GM12892 (cell line): ENCODE measurements at places on chromosomes 13 and 19.

DNA sequence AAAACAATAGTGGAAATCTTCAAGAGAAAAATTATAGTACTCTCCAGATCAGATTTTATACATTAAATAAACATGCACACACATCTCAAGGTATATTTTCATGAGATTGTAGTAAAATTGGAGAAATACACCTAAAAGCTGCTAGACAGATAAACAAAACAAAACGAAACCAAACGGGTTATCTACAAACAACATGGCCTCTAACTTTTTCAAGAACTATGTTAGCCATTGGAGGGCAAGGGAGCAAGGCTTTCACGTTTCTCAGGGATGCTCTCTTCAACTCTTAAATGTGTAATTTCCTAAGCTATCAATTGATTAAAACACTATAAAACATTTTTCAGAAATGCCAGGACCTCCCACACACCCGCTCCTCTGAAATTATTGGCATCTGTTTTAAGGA is 1262.4 kb upstream of the PCDH20 start:
- no peak for DNase-seq

- no peak for DNase-seq
Observed at GRCh38 chr19:17339088-17339741, 1.9 kb downstream of the GTPBP3 start.

DNA sequence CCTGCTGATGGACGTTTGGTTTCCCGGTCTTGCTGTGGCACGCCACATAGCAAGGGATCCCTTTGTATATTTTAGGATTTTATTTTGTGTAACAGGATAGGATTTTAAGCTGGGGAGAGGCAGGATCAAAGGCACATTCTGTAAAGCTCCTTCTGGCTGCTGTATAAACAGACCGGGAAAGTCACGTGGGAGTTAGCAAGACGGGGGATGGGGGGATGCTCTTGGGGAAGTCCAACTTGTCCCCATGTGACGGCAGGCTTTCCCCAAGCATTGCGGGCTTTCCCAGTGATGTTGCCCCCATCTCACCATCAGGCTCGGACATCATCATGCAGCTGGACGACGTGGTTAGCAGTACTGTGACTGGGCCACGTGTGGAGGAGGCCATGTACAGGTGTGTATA is 5.8 kb downstream of the QTRT1 start:
- DNase-seq = no peak

DNA sequence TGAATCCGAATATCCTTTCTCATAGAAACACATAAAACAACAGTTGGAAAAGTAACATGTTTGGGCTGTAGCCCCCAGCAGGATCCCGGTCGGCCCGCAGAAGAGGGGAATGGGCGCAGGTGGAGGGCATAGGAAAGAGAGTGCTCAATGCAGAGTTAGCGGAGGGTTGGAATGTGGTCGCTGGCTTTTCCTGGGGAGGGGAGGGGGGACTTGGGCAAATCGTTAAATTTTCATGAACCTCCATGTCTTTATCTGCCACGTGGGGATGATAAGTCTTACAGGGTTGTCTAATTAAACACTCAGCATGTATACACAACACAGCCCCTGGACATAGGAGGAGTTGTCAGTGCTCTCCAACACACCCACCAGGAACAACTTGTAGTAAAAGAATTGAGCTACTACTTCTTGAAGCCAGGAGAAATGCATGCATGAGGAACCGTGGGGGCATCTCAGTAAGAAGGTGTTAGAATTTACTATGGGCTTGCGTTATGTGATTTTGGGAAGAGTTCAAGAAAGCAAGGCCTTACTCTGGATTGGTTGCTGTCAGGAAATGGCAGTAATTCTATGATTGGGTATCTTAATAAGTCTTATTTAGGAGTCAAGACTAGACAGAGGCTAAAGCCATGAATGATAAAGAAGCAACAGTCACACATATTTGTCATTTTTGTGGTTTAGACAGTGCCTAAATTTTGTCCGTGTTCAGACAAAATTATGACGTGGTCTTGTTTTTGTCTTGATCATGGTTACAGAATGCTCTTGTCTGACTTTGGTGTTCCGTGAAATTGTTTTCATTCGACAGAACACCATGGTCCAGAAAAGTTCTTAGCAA is 671 bp upstream of the SLC46A3 start:
- no peak for DNase-seq

DNA sequence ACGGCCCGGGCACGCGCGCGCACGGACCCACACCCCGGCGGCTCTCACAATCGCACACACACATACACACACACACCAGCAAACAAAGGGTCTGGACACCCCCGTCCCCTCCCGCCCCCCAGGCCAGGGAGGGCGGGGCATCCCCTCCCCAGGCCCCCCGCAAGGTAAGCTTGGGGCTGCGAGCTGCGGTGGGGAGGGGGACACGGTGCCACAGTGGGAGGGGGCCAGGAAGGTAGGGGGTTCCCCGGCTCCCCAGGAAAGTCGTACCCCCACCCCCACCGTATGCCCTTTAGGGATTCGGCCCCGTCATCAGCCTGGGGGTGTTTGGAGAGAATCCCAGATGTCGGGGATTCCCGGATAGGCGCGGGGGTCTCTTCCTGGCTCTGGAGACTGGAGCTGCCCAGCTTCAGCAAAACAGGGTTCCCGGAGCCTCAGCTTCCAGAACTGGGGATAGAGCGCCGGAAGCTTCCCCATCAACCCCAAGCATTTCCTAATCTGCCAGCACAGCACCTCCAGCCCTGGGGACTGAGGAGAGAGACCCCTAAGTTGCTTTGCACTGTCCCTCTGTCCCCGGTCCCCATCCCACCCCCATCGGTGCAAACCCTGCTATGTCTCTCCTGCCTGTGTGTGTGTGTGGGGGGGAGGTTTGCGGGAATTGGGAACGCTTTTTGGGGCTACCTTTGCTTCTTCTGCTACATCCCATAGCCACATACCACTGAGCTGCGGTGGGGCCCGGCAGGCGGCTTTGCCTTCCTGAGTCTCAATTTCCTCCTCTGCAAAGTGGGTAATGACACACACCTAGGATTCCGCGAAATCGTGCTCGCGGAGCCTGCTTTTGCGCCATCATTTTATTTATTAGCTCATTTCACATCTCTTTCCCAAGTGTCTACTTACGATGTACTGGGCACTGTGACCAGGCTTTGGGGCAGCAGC is 1.8 kb upstream of the CDC37 start:
- DNase-seq = no peak

GRCh38 chr19:7545904-7546303 is 10.4 kb downstream of the PNPLA6 start:
- no peak for DNase-seq

GRCh38 chr19:43936188-43936587 is 1.1 kb upstream of the ZNF45 start:
- no peak for DNase-seq

- no peak for DNase-seq
Observed at GRCh38 chr19:13138916-13139198, 11.3 kb downstream of the STX10 start.

DNA sequence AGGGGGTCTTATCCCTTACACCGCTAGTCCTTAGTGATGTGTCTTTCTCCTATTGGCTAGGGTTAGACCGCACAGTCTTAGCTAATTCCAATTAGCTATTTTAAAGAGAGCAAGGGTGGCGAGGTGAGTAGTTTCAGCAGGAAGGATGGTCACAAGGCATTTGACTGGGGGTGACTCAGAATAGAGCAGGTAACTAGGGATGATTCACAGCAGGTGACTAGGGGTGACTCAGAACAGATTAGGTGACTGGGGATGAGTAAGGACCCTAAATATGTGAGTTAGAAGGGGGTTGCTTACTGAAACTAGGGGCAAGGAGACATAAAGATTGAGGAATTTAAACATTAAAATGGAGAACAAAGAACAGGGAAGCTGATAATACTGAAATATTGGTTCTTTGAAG is 64.3 kb downstream of the ZNF66 start:
- no peak for DNase-seq

- no peak for DNase-seq
Observed at GRCh38 chr19:993831-994393, 6.3 kb upstream of the GRIN3B start.

GRCh38 chr13:92407858-92408257 is 818.7 kb upstream of the GPC6 start:
- no peak for DNase-seq

GRCh38 chr19:54099190-54099902 is 1.3 kb downstream of the OSCAR start:
- DNase-seq = no peak

DNA sequence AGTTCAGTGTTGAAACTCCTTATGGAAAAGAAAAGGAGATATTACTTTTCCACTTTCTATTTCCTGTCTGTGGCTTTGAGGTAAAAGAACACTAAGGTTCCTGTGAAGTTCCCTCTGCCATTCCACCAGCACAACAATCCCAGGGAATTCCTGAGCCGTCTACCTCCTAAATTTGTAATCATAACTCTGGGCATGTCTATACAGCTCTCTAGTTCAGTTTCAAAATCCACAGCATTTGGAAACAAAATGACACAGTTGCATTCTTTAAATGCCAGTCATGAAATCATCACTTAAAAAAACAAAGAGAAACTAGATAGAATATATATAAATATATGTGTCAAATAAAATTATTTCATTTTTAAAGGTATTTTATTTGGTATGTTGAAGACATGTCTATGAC is 9.0 kb upstream of the THSD1 start:
- no peak for DNase-seq

- no peak for DNase-seq
Observed at GRCh38 chr19:3945838-3946237, 13.0 kb downstream of the NMRK2 start.

GRCh38 chr13:43377973-43378372 is 354.6 kb downstream of the DNAJC15 start:
- DNase-seq = no peak

GRCh38 chr19:54136086-54136863 is 1.3 kb upstream of the CNOT3 start:
- no peak for DNase-seq

DNA sequence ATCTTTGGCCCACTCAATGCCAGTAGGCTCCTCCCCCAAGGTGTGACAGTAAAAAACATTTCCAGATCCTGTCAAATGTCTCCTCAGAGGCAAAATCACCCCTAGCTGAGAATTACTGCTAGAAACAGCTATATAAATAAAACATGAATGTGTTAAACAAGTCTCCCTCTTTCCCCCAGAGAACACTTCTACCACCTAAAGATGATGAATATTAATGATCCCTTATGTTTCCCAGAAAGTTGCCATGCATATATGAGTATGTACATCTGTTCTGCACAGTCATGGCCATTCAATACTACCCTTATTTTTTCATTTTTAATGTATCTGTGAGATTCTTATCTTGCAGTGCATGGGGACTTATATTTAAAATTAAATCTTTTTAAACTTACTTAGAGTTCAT is 230.0 kb downstream of the SHISA2 start:
- no peak for DNase-seq

DNA sequence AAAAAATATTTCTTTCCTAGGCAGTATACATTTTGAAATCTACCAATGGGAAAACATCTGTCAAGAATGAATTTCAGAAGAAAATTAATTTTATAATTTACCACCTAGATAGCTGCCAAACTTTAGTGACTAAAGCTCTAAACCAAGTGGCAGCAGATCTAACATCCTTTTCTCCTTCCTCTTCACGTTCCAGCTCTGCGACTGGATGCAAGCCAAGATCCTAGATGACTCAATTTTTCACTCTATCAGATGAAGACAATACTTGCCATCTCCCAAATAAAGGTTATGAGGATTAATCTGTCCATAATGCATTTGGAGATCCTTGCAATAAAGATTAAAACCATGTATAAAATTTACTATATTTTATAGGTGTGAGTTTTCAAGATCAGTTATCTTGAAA is 66.7 kb upstream of the MIR17HG start:
- no peak for DNase-seq

GRCh38 chr19:2747349-2747748 is 7.5 kb upstream of the SLC39A3 start:
- no peak for DNase-seq

DNA sequence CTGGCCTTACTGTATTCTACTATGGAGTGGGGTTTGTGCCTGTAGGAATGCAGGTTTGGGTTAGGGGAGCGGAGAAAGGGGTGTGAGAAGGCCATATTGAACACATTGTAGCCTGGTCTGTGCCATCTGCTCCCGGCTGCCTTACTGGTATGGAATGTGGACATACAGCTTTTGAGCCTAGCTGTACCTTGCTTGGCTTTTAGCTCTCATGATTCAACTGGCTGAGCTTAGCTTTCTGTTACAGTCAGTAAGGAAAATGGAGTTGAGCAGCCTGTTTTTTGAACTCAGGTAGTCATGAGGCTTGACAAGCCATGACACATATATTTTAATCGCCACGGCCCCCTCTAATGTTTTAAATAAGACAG is 41.6 kb downstream of the ARHGAP35 start:
- DNase-seq = no peak

DNA sequence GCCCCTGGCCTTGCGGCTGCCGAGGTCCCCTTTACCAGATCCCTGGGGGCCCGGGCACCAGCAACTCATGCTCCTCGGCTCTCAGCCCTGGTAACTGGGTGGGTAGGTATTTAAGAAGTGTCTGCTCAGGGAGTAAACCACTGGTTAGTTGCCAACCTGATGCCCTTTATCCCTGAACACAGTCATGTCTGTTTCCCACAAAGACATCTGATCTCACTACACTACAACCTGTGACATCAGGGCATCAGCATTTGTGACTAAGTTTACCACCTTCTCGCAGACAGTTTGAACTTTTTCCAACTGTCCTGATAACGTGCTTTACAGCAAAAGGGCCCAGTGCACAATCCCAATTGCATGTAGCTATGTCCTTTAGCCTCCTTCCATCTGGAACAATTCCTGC is 22.0 kb downstream of the GGACT start:
- no peak for DNase-seq

- no peak for DNase-seq
Observed at GRCh38 chr19:50932018-50932689, 20.7 kb downstream of the KLK5 start.

- DNase-seq = no peak
Observed at GRCh38 chr13:113630296-113630695, 27.7 kb downstream of the ATP4B start.

DNA sequence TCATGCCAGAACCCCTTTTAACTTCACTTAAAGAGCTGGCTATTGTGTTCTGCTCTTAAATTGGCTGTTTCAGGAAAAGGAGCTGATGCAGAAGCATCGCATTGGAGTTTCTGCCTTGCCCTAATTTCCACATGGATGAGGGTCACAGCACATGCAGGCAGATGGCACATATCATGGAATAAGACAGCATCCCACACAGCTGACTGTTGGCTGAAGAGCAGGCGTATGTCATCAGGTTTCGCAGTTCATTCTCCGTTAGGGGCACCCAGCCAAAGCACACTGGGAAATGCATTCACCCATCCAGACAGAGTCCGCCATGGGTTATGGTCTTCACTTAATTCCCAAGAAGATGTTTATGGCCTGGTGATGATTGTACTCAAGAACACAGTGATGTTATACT is 572.5 kb downstream of the LIG4 start:
- no peak for DNase-seq
